ENCODE measurements at places on chromosomes 3 and 15.

DNA sequence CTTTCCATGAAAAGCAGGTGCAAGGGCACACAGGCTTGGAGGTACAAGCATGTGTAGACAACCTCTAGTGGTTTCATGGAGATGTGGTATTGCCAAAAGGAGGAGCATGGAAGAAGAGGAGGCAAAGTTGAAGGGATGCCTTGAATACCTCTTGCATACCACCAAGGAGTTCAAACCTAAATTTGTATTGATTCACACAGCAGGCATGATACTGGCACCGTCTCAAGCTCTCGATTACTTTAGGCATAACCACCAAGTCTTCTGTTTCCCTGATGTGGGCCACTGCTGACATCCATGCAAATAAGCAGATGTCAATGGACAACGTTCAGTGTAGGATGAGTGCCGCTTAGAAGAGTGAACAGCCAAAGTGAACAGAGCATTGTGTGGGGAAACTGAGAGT is 87.1 kb downstream of the SCN11A start:
- DNase-seq: no peak

DNA sequence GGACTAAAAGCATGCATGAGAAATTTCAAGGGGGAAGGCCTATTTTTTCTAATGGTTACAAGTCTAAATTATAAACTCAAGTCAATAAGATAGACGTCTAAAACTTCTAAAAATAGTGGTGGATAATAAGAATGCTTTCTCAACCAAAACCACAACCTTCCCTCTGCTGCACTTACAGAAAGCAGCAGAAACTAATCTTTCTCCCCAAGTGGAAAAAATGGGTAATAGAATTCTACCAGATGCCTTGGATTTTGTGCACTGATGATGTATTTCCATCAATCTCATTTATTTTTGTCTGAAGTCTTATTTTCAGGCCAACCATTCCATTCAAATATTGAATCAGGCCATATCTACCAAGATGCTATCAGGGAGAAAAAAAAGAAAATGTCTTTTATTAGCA is 344.7 kb downstream of the NEK10 start:
- DNase-seq: no peak

GRCh38 chr15:87711026-87711425 is 545.5 kb downstream of the NTRK3 start:
- DNase-seq: no peak

DNA sequence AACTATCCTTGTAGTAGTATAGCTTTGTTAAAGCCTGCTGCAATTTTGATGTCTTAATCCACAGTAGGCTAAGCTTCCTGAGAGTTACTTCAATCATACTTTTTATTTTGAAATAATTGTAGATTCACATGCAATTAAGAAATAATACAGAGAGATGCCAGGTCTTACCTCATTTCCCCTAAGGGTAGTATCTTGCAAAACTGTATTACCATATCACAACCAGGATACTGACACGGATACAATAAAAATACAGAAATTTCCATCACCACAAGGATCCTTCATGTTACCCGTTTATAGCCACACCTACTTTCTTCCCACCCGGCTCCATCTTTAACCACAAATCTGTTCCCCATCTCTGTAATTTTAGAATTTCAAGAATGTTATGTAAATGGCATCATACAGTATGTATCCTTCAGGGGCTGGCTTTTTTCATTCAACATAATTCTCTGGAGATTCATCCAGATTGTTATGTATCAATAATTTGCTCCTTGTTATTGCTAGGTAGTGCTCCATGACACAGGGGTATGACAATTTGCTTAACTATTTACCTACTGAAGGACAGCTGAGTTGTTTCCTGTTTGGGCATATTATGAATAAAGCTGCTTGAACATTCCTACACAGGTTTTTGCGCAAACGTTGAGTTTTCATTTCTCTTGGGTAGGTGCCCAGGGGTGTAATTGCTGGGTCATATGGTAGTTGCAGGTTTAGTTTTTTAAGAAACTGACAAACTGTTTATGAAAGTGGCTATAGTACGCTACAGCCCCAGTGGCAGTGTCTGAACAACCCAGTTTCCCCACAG is 21.6 kb downstream of the BDH1 start:
- no peak for DNase-seq

DNA sequence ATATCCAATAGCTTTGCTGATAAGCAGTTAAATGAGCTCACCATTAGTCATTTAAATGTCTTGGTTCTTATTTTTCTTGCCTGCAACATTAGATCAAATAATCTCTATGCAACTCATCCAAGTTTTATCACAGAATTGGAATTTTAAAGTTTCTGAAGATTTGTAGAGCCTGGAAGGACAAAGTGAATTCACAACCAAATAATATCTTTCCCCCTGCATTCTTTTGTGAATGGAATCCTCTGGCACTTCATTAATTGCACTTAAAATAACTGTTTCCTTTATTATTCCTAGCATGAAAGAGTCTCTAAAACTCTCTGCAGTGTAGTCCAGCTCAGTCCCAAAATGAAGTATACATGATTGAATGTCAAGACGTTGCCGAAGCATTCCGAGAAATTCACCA is 345.6 kb upstream of the TGFBR2 start:
- no peak for DNase-seq

DNA sequence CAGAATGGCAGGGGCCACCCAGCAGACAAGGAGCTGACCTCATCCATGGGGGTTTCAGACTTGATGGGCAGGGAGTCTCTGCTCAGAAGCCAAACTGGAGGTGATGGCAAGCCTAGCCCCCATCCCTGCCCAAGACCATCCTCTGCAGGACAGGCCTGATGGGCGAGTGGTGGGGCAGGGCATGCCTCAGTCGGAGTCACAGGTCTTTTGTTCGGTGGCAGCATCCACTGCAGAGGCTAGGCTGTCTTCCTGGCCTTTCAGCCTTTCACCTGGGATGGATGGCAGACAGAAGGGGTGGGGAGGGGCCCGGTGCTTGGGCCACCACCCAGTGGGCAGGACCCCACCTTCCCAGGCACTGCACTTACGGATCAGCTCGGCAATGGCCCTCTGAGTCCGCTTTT is 44.4 kb downstream of the PTH1R start:
- no peak for DNase-seq

Data from RCC 7860 (cell line).